ENCODE measurements at places on chromosomes 6 and 20. TPM values are rescaled to one million over a fixed set of nuclear protein-coding genes. Genes with fewer than 3 reads are reported as not detected.

GRCh38 chr20:49043000-49043399 is 3.1 kb upstream of the CSE1L start:
- H3K27ac ChIP-seq: no peak overlapping the region
- H3K27me3 ChIP-seq: no peaks in the 10 kb centered on the region
- H3K4me1 ChIP-seq: peaks cover 30% of the 10 kb centered on the region
- H3K36me3 ChIP-seq: no peaks in the 10 kb centered on the region
- no peak for DNase-seq

DNA sequence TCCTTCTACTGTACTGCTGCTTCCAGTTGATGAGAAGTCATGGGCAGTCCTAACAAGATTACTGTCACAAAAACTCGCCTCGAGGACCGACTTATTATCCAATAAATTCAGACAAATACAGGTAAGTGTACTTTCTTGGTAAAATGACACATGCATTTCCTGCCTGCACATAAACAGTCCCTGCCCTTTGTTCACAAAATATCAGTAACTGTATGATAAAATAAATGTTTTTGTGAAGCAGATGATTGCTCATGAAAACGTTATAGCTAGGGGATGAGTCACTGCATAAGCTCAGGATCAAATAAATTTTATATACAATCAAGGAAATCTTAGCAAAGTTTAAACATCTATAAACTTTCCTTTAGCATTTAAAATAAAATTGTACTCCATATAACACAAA is 164.5 kb upstream of the RIPOR2 start:
- H3K27ac ChIP-seq: no peak overlapping the region
- H3K27me3 ChIP-seq: no peaks in the 10 kb centered on the region
- DNase-seq: no peak
- no peak overlapping the region for H3K4me3 ChIP-seq
- H3K4me1 ChIP-seq: no peaks in the 10 kb centered on the region

Gene IDH3B
- total RNA-seq: 64.7 TPM

Gene TGM3
- 0.32 TPM for total RNA-seq

DNA sequence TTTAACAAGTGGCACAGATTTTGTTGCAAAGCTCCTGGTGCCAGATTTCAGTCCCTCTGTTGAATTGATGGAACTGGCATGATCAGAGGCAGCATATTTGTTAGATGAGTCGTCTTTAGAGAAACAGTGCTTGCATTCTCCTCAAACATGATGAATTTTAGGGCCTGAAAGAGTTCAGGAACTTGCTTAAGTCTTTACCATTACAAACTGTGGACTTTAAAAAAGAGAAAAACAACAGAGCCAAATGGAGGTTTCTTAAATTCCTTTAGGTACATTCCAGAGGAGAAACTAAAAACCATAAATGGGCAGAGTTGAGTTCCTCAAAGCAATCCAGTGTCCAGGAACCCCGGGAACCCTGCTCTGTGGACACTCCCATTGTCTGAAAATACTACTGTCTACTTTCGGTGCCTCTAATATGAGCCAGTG is 2.5 kb downstream of the GTF2H5 start:
- H3K4me3 ChIP-seq: no peak overlapping the region
- no peak overlapping the region for H3K27ac ChIP-seq
- H3K36me3 ChIP-seq: peaks cover 4% of the 10 kb centered on the region
- H3K27me3 ChIP-seq: no peaks in the 10 kb centered on the region
- peaks cover 16% of the 10 kb centered on the region for H3K4me1 ChIP-seq

Gene COL19A1
- total RNA-seq: not detected

Gene JPH2
- 4.6 TPM for total RNA-seq

DNA sequence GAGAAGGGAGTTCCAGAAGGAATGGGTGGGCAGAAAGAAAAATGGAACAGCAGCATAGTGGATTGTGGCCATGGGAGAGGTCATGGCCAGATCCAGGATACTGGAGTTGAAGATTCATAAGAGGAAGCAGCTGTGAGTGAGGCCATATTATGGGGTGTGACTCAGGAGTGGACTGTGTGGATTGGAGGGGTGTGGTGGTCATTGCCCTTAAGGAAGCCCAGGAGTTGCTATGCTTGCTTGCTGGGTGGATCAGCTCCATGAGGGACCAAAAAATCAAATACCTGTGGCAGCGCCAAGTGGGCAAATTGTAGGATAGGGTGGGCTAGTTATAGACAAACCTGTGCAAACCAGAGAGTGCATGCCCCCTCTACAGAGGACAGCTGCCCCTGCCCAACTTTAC is 18.3 kb downstream of the LRRC1 start:
- no peaks in the 10 kb centered on the region for H3K27me3 ChIP-seq
- peaks cover 11% of the 10 kb centered on the region for H3K4me1 ChIP-seq
- H3K27ac ChIP-seq: no peak overlapping the region
- H3K4me3 ChIP-seq: no peak overlapping the region
- DNase-seq: no peak

Gene NMBR
- not detected for total RNA-seq

Gene SLC4A11
- 5.0 TPM for total RNA-seq

Gene RGS17
- total RNA-seq: 0.59 TPM

DNA sequence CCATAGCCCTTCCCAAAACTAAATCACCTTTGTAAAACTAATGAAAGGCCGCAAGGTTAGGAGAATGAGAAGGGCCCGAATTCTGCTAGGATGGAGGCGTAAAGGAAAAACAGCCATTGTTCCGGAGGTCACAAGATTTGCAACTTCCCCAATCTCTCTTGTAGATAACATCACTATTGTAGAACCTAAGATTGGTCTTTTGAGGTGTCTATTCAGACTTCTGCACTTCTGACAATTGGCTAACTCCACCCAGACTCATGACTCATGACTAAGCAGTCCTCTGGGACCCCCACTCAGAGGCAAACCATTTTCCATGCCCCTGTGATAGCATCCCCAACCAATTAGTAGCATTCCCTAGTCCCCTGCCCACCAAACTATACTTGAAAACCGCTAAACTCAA is 210.5 kb upstream of the SHLD1 start:
- no peaks in the 10 kb centered on the region for H3K27me3 ChIP-seq
- no peak overlapping the region for H3K4me3 ChIP-seq
- H3K36me3 ChIP-seq: peaks cover 13% of the 10 kb centered on the region
- H3K27ac ChIP-seq: no peak overlapping the region
- no peak for DNase-seq

DNA sequence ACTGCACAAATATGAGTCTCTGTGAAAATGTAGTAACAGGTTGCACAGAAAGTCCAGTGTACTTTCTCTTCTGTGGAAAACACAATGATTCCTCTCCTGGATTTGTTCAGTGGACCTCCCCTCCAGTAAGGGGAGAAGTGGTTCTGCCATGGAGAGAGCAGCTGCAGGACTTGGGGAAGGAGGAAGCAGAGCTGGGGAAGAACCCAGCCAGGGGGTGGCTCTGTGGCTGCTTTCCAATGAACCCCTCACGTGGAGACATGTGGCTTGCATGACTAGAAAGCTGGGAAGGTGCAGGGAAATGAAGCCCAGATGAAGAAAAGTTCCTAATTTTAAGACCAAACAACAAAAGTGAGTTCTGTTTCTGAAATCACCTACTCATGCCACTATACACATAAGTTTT is 31.9 kb downstream of the HMGN3 start:
- no peak for DNase-seq
- no peak overlapping the region for H3K4me3 ChIP-seq

Gene CCR6
- total RNA-seq: 0.83 TPM

DNA sequence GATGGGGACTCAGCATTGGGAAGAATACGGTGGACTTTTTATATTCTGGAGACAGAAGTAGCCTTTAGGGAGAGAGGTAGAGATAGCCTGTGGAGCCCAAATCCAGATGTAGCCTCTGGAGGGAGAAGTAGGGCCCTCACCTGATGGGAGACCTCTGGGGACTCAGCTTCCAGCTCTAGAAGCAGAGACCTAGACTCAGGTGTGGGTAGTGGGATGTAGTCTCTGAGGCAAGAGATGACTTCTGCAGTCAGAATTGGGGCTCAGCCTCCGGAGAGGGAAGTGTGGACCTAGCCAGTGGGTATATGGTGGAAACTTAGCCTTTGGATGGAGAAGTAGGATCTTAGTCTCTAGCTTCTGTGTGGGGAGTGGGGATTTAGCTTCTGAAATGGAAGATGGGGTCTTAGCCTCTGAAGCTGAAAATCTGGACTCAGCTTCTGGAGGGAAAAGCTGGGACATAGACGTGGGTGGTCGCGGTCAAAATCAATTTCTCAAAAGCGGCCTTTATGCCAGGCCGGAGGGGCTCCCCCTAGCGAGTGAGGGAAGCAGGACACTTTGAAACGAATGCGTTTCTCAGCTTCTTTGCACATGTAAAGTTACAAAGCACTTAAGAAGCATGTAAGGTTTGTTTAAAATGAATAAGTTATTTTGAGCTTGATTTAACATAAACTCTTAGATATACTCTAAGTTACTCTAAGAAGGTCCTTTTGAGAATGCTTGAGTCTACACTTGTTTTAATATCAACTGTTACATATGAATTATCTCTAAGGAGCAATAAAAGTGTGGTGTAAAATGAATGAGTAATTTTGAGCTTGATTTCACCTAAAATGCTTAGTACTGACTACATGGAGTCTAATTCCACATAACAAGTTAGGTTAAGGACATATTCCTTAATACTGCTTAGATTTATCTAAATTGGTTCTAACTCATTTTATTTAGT is 12.9 kb upstream of the ZNF343 start:
- H3K36me3 ChIP-seq: no peaks in the 10 kb centered on the region
- no peak for DNase-seq
- H3K27me3 ChIP-seq: no peaks in the 10 kb centered on the region
- peaks cover 18% of the 10 kb centered on the region for H3K4me1 ChIP-seq

GRCh38 chr6:156992020-156992804 is 215.0 kb downstream of the ARID1B start:
- H3K27me3 ChIP-seq: no peaks in the 10 kb centered on the region
- no peak overlapping the region for H3K4me3 ChIP-seq
- H3K27ac ChIP-seq: no peak overlapping the region
- peaks cover 39% of the 10 kb centered on the region for H3K4me1 ChIP-seq
- no peaks in the 10 kb centered on the region for H3K36me3 ChIP-seq
- DNase-seq: no peak

Gene ZC2HC1B
- not detected for total RNA-seq

DNA sequence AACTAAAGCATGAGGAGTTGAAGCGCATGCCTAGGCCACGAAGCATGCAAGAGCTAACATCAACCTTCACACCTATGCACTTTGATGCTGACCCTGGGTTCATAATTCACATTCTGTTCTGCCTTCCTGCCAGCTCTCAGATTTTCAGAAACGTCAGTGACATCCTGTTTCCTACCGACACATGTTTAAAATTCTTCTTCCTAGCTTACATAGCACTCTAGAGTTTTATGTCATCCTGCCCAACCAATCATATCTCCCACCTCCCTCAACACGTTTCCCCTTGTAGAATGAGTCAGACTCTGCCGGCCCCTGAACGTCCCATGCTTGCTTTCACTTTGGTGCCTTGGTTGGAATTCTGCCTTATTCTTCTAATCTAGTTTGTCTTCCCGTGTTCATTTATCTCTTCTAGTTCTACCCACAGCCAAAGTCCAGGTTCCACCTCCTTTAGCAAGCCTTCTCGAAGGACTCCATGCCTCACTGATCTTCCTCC is 97.2 kb upstream of the MAP7 start:
- no peak for DNase-seq
- peaks cover 24% of the 10 kb centered on the region for H3K4me1 ChIP-seq

DNA sequence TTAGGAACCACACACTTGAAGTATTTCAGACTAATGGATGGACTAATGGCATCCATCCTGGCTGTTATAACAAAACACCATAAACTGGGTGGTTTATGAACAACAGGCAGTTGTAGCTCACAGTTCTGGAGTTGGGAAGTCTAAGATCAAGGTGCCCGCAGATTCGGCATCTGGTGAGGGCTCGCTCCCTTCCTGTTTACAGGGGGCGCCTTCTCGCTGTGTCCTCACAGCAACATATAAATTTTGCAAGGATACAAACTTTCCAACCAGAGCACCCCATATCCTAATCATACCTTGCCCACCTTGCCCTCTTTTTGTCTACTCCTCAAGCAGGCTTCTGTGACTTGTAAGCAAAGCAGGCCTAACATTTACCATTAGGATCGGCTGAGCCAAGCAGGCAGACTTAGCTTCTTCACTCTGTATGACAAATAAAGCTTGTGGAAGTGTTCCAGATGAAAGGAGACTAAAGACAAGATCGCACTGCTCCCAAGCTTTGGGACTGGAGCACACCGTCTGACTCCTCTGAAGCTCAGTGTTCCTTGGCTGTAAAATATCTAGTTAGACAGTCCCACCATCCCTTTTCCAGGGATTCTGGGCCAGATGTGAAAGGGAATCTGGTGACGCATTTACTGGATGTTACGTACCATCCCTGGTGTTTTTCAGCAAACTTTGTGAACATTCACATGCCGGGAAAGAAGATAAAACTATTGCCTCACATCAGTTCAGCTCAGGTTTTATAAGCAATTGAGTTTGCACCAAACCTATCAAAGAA is 34.9 kb downstream of the GFOD1 start:
- H3K4me3 ChIP-seq: no peak overlapping the region
- H3K4me1 ChIP-seq: peaks cover 70% of the 10 kb centered on the region
- H3K27me3 ChIP-seq: no peaks in the 10 kb centered on the region
- no peaks in the 10 kb centered on the region for H3K36me3 ChIP-seq

DNA sequence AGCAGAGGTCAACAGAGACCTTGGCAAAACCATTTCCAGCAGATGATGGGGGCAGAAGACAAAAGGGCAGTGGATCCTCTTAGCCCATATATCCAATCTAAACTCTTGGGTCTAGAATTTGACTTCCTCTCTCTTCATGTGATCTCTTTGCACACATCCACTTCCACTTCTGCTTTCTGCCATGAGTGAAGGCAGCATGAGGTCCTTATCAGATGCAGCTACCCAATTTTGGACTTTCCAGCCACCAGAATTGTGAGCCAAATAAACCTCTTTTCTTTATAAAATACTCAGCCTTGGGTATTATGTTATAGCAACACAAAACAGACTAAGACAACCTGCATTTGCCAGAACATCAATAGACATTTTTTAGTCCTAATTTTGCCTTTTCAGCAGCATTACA is 191.6 kb downstream of the ADAT2 start:
- no peak for DNase-seq
- no peaks in the 10 kb centered on the region for H3K36me3 ChIP-seq
- no peaks in the 10 kb centered on the region for H3K27me3 ChIP-seq
- no peak overlapping the region for H3K27ac ChIP-seq
- H3K4me3 ChIP-seq: no peak overlapping the region

- H3K27ac ChIP-seq: peak overlapping the region; percentile 0
- H3K36me3 ChIP-seq: no peaks in the 10 kb centered on the region
- H3K4me1 ChIP-seq: no peaks in the 10 kb centered on the region
Observed at GRCh38 chr6:156557251-156557910, 219.8 kb upstream of the ARID1B start.

- H3K4me3 ChIP-seq: no peak overlapping the region
- no peaks in the 10 kb centered on the region for H3K4me1 ChIP-seq
- no peaks in the 10 kb centered on the region for H3K36me3 ChIP-seq
Observed at GRCh38 chr6:145063091-145063490, 672.2 kb downstream of the EPM2A start.

Measured in lower lobe of right lung (tissue), 2 donors.